Calu3 (cell line): ENCODE measurements at places on chromosomes 7 and 10. TPM values are rescaled to one million over a fixed set of nuclear protein-coding genes. Genes with fewer than 3 reads are reported as not detected.
A peak's percentile ranks its signal among the peaks of the same experiment; 100 is the strongest.

The PVRIG gene
- total RNA-seq = not detected in 2 replicates

The PSD gene
- 0.34 and 0.35 TPM in 2 replicates for total RNA-seq

GRCh38 chr10:67667035-67667425 lies 29.0 kb downstream of the CTNNA3 start:
- no peak for DNase-seq
- H3K27ac ChIP-seq = no peak overlapping the region
- no peak overlapping the region for H3K4me3 ChIP-seq
- H3K27me3 ChIP-seq = peaks cover 13% of the 10 kb centered on the region
- H3K36me3 ChIP-seq = no peaks in the 10 kb centered on the region

The LRRC18 gene
- not detected in 2 replicates for total RNA-seq

DNA sequence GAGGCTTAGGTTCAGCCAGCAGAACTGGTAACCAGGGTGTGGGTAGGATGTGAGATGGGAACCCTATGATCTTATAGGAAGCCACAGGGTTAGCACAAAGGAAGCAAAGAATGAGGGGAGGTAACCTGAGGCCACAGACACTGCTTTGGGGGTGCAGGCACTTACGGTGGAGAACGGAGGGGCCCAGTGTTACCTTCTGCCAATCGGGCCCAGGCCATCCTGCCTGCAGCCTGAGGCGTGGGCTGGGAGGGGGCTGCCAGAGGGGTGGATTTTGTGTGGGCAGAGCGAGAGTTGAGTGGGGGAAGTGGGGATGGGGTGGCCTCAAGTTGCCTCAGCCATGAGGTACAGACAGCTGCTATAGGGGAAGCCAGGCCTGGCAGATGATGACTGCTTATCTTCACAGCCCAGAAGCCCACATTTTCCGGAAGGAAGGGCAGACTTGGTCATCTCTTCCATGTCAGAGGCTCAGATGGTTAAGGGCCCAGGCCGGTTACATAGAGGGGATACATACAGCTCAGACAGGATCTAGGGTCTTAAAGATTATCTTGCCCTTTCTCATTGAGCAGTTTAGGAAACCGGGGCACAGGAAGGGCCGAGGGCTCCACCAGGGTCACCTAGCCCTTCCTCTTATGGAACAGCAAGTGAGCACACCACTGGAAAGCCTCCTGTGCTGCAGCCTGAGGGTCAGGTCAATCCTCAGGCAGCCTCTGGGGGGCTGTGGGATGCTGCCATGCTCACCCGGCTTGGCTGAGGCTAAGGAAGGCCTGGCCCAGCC lies 24.4 kb upstream of the VSIR start:
- DNase-seq = no peak
- no peaks in the 10 kb centered on the region for H3K36me3 ChIP-seq
- H3K4me1 ChIP-seq = no peaks in the 10 kb centered on the region
- no peak overlapping the region for H3K4me3 ChIP-seq
- peaks cover 44% of the 10 kb centered on the region for H3K27me3 ChIP-seq

The CAV2 gene
- total RNA-seq = 74.7 and 76.4 TPM in 2 replicates

GRCh38 chr10:123017421-123018165 lies 8.8 kb downstream of the ACADSB start:
- no peak for DNase-seq
- no peaks in the 10 kb centered on the region for H3K27me3 ChIP-seq
- no peak overlapping the region for H3K4me3 ChIP-seq
- no peaks in the 10 kb centered on the region for H3K4me1 ChIP-seq
- H3K36me3 ChIP-seq = no peaks in the 10 kb centered on the region

GRCh38 chr7:25095516-25096345 lies 29.3 kb downstream of the CYCS start:
- H3K27me3 ChIP-seq = no peaks in the 10 kb centered on the region
- no peak overlapping the region for H3K4me3 ChIP-seq
- H3K36me3 ChIP-seq = peaks cover 23% of the 10 kb centered on the region
- DNase-seq = no peak
- H3K4me1 ChIP-seq = peaks cover 59% of the 10 kb centered on the region

DNA sequence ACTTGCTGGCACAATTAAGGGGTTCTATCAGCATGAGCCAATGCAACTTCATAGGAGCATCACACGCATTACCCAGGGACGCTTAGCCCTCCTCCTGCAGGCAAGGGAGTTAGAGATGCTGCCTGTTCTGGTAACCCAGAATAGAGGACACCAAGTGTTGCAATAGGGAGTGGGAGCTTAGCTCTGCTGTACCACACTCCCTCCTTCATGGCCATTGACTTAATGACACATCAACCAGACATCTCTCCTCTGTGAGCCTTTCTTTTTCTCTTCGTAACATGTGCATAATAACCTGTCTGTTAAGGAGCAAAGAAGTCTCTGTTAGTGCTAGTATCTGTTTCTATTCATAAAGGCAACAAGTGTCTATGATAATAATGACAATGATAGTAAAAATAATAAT lies 282.4 kb downstream of the SORCS3 start:
- no peak overlapping the region for H3K4me3 ChIP-seq
- no peaks in the 10 kb centered on the region for H3K36me3 ChIP-seq
- peaks cover 22% of the 10 kb centered on the region for H3K27me3 ChIP-seq
- no peaks in the 10 kb centered on the region for H3K4me1 ChIP-seq
- DNase-seq = no peak

- DNase-seq = no peak
- H3K4me3 ChIP-seq = no peak overlapping the region
- H3K36me3 ChIP-seq = no peaks in the 10 kb centered on the region
- H3K4me1 ChIP-seq = peaks cover 2% of the 10 kb centered on the region
- no peak overlapping the region for H3K27ac ChIP-seq
Measured at GRCh38 chr7:133051066-133051465, 30.8 kb downstream of the CHCHD3 start.

DNA sequence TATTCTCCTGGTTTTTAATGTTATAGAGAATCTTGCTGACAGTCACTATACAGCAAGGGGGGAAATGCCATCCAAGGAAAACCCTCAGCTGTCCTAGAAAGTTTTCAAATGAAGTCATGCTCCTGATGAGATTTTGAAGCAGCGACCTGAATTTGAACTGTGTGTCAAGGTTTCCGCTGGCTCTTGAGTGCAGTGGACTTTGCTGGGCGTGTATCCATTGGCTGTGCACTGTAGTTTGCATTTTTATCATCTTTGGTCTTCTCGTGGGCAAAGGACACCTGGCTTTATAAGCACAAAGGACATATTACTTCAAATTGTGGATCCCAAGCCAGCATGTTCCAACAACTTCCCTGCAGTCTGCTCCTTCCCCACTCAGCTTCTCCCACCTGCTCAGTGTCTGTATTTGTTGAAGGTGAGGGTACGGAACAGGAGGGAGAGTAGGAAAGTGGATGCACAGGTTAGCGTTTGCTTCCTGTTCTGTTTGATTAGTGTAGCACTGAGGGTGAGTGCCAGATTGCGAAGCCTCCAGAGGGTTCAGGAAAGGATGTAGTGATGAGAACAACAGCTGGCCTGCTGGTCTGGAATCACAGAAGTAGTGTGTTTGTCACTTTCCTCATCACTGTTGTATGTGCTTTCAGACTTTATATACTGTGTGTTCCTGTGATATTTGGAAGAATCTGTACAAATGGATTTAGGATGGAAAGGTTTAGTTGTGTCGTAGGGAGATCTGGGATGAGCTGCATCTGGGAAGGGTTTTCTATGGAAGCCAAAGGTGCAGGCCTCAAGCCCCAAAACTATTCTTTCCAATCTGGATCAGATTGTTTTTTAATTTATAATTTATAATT lies 204.8 kb downstream of the BMPER start:
- H3K27me3 ChIP-seq = peaks cover 25% of the 10 kb centered on the region
- H3K4me1 ChIP-seq = no peaks in the 10 kb centered on the region
- H3K4me3 ChIP-seq = no peak overlapping the region
- no peaks in the 10 kb centered on the region for H3K36me3 ChIP-seq

DNA sequence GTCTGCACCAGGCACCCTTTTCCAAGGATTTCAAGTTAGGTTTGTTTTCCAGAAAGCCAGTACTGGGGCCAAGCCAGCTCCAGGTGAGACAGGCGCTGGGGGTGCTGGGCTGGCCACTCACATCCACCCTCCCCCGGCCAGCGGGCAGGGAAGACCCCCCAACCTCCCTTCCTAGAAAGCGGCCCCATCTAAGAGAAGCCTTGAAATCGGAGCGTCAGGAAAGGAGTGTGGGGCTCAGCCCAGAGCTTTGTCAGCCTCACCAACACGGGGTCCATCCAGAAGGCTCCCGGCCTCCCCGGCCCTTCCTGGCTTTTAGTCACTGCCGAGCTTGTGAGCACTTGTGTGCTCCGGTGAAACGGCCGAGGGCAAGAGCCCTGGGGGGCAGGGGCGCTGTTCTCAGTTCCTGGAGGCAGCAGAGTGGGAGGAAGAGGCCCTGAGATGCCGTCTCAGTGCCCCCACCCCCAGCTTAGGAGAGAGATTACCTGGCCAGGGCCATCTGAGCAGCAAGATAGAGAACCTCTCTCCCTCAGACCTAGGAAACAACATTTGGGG lies 39.6 kb downstream of the PDGFA start:
- no peak for DNase-seq
- H3K36me3 ChIP-seq = peaks cover 17% of the 10 kb centered on the region
- peaks cover 8% of the 10 kb centered on the region for H3K4me1 ChIP-seq
- H3K27ac ChIP-seq = no peak overlapping the region
- peaks cover 73% of the 10 kb centered on the region for H3K27me3 ChIP-seq

DNA sequence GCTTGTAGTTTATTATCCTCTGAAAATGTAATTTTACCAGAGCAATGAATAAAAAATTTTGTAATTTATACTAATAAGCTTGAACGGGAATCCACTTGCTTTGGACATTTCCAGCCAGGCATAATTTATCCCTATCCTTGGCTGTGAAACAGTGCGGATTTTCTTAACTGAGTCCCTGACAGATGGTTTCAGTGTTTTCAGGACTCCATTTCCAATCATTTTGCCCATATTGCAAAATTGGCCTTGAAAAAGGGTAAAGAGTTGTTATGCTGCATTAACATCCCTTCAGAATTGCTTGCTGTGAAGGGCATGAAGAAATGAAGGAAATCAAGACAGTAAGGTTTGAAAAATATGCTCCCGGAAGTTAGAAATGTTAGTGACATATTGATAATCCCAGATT lies 57.7 kb downstream of the NXPH1 start:
- peak overlapping the region; percentile 32 for H3K4me3 ChIP-seq
- H3K36me3 ChIP-seq = no peaks in the 10 kb centered on the region
- peak overlapping the region; percentile 61 for H3K27ac ChIP-seq
- H3K4me1 ChIP-seq = peaks cover 46% of the 10 kb centered on the region
- H3K27me3 ChIP-seq = no peaks in the 10 kb centered on the region

GRCh38 chr7:49980465-49980864 lies 112.6 kb downstream of the ZPBP start:
- H3K4me3 ChIP-seq = no peak overlapping the region
- DNase-seq = no peak
- no peak overlapping the region for H3K27ac ChIP-seq
- no peaks in the 10 kb centered on the region for H3K27me3 ChIP-seq
- no peaks in the 10 kb centered on the region for H3K36me3 ChIP-seq

- H3K27me3 ChIP-seq = no peaks in the 10 kb centered on the region
- no peak for DNase-seq
- H3K27ac ChIP-seq = no peak overlapping the region
- H3K36me3 ChIP-seq = peaks cover 53% of the 10 kb centered on the region
- no peak overlapping the region for H3K4me3 ChIP-seq
Measured at GRCh38 chr10:74084955-74085354, 65.7 kb downstream of the AP3M1 start.
